ENCODE measurements at places on chromosomes 13 and 19. TPM values are rescaled to one million over a fixed set of nuclear protein-coding genes. Genes with fewer than 3 reads are reported as not detected.

DNA sequence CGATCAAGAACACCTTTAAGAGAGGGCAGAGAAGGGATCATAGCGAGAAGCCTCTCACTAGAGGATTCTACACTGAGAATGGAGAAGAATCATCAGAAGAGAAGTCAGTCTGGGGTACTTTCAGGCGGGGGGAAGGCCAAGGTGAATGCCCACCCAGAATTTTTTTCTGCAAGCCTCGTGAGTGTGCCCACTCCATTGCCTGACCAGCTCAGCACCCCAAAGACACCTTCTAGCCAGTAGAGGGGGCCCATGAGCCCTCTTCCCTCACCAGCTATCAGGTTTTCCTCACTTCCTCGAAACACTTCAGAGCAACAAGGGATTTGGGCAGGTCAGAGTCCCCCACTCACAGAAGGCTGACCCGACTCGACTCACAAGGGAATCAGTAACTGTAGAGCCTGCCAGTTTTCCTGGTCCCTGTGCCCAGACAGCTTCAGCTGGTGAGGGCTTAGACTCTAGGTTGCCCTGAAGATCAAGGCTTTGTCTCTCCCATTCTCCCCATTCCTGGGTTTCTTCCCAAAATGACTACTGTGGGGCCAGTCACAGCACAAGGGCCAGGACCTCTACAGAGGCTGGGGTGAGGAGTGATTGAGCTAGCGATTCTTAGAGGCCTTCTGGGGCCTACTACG is 18.4 kb downstream of the NLRP13 start:
- DNase-seq = no peak

DNA sequence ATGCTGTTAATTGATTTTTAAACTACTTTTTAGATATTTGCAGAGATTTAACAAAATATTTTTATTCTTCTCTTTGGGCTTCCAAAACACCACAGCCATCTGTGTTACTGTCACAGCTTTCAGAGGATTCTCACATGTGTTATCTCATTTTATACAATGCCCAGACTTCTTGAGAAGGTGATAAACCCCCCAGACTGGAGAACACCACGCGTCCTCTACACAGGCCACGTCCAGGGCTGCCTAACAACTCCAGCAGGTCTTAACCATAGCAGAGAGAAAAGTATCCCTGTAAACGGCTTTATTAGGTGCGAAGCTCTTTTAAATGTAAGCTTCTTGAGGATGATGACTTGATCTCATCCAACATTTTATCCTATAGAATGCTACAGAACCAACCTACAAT is 2.0 kb downstream of the GPR183 start:
- no peak for DNase-seq

CGB8 gene
- not detected for total RNA-seq

GRCh38 chr13:32983058-32983457 is 33.2 kb upstream of the KL start:
- DNase-seq = no peak

DNA sequence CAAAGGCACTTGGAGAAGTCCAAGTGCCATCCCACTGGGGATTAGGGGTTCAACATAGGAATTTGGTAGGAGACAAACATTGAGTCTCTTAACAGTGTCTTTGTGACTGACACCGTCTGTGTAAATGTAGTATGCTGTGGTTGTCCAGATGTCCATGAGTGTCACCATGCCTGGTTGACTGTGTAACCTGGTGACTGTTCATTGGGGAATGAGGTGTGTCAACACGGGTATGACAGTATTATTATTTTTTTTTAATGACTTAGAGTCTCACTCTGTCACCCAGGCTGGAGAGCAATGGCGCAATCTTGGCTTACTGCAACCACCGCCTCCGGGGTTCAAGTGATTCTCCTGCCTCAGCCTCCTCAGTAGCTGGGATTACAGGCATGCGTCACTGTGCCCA is 16.2 kb downstream of the PKN1 start:
- DNase-seq = no peak

GRCh38 chr13:46146898-46147297 is 35.1 kb downstream of the LCP1 start:
- DNase-seq = no peak

CFAP97D2 gene
- not detected for total RNA-seq

All from upper lobe of right lung (tissue), 1 donor.